ENCODE measurements at places on chromosomes 7 and 10. TPM values are rescaled to one million over a fixed set of nuclear protein-coding genes. Genes with fewer than 3 reads are reported as not detected.

DNA sequence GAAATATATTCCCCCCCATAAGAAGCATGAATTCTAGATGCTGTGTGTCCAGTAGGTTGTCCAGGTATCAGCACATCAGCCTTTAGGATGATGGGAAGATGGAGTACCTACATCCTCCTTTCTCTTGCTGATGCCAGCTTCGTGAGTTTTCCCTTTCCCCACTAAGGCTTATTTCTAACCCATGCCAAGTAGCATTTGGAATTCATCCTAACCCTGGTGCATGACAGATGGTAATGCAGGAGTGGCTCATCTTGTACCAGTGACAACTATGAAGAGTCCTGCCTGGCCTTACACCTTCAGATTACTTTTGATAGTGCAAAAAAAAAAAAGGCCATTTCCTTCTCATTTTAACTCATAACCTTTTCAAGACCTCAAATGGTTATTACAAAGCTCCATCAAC lies 58.7 kb downstream of the ARHGAP21 start:
- DNase-seq = no peak

DNA sequence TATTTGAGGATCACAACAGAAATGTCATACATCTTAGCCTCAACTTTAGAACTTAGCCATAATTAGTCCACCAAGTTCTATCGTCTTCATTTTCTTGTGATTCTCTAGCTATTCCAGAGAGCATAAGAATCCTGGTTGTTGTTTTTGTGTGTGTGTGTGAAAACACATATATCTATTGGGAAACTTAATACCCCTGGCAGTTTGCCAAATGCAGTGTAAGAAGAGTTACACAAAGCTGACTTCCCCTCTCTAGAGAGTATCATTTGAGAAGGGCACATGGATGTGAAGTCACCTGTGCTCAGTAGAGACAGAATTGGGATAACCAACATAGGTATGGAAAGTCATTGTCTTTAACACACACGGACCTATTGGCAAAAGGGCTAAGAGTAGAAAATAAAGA lies 19.3 kb downstream of the FOXI2 start:
- no peak for DNase-seq

The TMEM273 gene
- not detected for total RNA-seq

DNA sequence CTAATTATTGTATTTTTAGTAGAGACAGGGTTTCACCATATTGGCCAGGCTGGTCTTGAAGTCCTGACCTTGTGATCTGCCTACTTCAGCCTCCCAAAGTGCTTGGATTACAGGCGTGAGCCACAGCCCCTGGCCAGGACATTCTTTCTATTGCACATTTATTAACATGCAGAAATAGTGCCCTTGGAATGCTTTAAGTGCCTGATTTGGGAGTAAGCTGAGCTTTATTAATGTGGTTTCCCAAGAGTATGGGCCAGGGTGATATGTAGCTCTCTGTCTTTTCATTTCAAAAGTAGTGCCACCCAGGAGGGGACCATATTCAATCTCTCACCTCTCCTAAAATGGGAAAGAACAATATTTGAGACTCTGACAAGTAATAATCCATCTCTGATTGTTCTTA lies 970.7 kb downstream of the KCNMA1 start:
- no peak for DNase-seq

DNA sequence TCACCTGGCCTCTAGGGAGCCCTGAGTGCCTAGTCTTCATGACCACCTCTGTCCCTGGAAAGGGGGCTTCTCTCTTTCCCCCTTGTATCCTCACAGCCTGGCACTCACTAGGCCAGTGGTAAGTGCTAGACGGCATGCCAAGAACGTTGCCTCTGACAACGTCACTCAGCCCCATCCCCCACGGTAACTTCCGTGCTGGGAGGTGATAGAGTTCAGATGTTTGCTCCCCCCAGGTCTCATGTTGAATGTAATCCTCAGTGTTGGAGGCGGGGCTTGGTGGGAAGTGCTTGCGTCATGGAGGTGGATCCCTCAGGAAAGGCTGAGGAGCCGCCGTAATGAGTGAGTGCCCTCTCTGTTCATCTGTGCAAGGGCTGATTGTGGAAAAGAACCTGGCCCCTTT lies 343.3 kb upstream of the MKI67 start:
- DNase-seq = no peak

The PON3 gene
- total RNA-seq = not detected

DNA sequence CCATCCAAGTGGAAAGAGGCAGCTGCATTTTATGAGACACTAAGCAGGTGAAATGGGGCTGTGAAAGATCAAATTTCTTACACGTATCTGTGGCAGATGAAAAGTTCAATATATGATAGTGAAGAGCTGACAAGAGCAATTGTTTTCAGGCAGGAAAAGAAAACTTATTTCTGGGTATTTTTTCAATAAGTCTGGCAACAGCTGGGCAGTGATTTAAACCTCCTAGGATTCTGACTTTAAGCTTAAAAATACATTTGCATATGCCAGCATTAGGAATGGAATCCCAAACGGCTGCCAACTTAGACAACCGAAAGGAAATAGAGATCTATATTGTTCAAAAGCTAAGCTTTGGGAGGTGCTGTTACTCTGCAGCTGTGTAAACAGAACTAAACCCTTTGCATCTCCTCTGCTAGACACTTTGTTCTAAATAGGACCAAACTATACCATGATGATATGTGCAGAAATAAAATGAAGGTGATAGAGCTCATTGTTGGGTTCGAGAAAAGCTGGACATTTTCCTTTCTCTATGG lies 26.1 kb downstream of the DYNC1I1 start:
- no peak for DNase-seq

All from HFFc6 (cell line).